ENCODE measurements at places on chromosomes 16 and 17.

- peak; percentile 43 for DNase-seq
Observed at GRCh38 chr17:66313995-66314659, 11.7 kb downstream of the PRKCA start.

DNA sequence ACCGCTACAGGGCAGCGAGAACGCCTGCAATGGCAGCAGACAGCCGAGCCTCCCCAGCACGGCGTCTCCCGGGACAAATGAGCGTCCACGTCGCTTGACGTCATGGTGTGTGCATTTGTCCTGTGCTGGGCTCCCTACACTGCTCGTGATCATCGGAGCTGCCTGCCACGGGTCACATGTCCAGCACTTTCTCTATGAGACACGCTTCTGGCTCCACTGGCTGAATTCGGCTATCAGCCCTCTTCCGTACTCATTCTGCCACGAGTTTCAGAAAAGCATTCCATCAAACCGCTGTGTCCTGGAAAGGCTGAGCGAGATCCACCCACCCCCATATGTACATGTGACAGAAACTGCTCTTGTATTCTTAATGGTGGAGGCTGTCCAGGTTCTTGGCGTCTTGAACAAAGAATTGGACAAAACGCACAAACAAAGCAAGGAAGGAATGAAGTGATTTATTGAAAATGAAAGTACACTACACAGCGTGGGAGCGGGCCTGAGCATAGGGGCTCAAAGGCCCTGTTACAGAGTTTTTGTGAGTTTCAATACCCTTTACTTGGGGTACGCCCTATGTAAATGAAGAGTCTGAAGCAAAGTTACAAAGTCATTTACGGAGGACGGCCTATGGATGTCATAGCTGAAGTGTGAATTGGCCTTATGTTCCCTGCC, 28.5 kb upstream of the SHCBP1 start:
- DNase-seq, result no peak

- DNase-seq, result no peak
Observed at GRCh38 chr17:307295-307691, 45.3 kb downstream of the RPH3AL start.

GRCh38 chr16:47371271-47372014, 89.4 kb downstream of the ITFG1 start:
- DNase-seq, result no peak

DNA sequence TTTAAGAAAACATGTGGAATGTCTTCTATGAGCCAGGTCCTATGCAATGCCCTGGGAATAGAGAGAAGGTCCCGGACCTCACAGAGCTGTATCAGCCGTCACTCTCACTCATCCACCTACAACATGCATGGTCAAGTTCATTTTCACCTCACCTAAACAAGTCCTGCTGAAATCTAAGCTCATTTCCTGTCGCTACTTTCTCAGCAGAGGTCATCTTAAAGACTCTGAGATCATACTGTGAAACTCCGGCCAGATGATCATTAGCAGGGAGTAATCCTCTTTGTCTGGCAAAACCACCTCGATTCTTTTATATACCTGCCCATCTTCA, 66.2 kb upstream of the LYRM9 start:
- no peak for DNase-seq

- peak; percentile 66 for DNase-seq
Observed at GRCh38 chr17:47253541-47254402, at the start of gene ITGB3. Gene ITGB3 (plus strand): TSS chr17:47253827. CDS start chr17:47253862, 35 bp downstream.

DNA sequence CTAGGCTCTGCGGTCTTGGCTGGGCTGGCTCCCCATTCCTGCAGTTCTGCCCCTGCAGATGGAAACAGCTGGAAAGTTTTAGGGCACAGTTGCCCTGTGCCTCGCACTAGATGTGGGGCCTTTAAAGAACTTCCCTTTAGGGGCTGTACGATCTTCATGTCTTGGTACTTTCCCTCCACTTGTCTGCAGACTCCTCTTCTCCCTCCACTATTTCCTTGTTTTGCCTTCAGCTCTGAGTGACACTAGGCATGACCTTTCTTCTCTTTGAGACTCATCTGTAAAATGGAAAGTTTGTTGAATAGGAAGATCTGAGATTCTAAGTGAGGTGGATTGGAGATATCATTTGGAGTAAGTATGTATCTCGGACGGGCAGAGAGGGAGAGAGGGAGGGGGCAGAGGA, 6.3 kb upstream of the TAC4 start:
- DNase-seq, result no peak

DNA sequence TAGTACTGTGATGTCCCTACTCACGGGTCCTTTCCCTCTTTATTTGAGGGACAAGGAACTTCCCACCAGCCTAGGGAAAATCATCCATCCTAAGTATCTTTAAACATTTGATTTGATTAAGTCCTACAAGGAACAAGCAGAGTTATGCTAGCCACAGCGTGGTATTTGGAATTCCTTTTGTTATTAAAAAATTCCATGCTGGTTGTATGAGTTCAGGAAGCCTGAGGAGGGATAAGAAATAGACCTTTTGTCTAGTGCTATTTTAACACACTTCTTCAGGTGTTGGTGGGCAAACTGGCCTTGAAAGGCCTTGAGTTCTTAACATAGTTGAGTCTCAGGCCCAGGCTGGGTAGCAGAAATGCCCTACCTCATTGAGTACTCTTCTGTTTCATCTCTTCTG, 105.4 kb upstream of the TBX2 start:
- no peak for DNase-seq

DNA sequence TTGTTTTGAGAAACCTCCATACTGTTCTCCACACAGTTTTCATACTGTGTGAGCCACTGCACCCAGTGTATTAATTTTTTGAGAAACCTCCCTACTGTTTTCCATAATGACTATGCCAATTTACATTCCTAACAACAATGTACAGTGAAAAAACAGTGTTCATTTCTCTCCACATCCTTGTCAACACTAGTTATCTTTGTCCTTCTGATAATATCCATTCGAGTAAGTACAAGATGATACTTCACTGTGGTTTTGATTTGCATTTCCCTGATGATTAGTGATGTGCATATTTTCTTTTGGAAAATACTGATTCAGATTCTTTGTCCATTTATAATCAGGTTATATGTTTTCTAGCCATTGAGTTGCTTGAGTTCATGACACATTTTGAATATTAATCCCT, 462.0 kb downstream of the CDH11 start:
- no peak for DNase-seq

GRCh38 chr17:35313875-35314409, 59.5 kb downstream of the SLFN11 start:
- DNase-seq, result no peak

- DNase-seq, result no peak
Observed at GRCh38 chr16:86479419-86479818, 30.9 kb upstream of the FOXF1 start.

DNA sequence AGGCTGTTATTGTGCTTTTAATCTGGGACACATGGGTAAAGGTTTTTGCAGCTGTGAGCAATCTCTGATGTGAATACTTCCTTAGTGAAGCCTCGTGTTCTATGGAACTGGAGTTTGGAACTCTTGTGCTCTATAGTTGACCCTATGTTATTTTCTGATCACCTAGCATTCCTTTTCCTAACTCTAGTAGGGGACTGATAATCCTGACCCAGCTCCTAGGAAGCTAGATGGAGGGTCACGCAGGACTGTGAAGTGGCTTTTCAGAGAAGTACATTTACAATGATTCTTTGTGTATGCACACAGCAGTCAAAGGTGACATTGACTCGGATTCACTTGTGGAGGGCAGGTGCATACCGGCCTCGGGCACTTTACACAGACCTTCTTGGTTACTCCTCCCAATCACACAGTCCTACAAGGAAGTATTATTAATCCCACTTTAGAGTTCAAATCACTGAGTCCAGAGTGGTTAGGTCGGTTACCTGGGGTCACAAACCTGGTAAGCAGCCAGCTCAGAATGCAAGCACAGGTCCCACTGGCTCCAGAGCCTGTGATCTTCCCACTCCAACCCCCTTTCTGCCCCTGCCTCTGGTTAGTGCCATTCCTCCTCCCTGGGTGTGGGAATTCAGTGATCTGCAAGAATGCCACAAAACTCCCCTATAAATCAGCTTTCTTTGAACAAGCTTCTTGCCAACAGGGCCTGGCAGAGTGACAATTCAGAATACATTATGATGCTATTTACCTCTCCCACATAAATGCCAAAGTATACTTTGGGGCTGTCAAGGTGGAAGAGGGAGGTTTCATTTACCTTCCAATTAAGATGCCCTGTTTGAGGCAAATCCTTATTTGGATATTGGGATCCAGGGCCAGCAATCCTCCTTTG, 7.1 kb downstream of the CHD9NB start:
- DNase-seq, result no peak

GRCh38 chr16:47054306-47054705, 80.8 kb upstream of the DNAJA2 start:
- DNase-seq, result no peak

DNA sequence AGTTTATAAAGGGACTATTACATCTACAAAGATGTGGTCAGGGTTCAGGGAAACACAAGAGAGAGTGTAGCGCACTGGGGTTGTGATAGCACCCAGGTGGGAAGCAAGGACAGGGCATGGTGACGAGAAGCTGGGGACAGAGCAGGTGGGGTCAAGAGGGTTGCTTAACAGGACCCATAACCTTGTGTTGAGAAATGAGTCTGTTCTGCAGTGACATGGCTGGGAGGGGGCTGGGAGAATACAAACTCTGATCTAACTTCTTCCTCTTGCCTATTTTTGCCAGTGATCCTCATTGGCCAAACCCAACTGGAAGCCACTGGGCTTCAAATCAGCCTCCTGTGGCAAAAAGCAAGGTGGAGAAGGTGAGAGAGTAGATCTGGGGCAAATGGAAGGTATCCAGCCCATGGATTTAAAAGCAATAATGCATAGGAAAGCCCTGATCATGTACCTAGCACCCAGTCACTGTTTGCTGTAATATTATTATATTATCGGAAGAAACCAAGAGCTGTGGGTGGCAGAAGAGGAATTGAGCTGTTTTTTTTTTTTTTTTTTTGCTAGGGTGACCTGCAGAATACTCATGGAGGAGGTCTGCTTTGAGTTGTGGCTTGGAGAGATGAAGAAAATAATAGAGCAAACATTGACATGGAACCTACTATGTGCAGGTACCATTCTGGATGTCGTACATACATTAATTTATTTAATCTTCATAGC, 76.9 kb upstream of the ZFHX3 start:
- DNase-seq, result no peak

DNA sequence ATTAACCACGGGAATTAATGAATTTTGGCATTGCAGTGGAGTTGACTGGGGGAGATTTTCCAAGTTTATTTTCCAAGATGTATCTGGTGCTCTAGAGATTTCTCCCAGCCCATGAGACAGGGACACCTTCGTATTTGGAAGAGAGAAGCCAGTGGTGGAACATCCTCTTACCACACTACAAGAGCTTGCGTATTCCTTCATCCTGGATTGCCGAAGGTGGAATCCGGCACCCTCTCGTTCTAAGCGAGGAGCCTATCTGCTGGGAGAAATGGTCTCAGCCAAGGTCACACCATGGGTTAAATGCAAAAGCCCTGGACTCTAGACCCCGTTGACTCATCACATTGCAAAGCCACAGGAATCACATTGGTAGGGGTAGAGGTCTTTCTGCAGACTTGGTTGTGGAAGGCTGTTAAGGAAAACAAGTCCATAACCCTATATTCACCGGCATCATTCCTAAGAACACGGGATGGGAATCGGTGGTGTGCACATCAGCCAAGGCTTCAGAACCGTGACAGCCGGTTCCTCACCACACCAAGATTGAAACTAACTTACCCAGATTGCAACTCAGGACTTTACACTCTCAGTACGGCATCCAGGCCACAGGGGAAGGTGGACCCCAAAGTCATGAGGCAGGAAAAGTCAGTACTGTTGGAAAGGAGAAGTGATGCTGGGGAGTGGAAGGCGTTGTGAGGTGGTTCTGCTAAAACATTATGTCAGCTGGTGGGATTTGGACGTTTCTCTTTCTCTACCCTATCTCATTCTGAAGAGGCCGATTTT, 259.8 kb downstream of the CPPED1 start:
- DNase-seq, result no peak

DNA sequence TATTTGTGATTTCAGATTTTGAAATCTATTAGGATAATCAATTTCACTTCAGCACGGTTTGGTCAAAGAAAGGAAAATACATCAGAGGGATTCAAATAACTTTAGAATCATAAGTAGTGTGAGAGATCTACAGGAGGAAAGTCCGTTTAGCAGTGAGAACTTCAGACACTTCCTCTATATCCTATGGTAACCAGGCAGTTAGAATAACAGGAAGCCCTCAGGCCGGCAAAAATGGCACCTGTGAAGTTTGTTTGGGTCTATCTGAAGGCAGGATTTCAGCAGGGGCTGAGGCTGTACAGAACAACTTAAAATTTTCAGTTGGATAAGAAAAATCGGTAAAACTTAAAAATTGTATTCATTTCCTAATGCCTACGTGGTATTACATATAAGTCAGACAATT, 24.9 kb downstream of the KCNJ16 start:
- DNase-seq, result no peak

DNA sequence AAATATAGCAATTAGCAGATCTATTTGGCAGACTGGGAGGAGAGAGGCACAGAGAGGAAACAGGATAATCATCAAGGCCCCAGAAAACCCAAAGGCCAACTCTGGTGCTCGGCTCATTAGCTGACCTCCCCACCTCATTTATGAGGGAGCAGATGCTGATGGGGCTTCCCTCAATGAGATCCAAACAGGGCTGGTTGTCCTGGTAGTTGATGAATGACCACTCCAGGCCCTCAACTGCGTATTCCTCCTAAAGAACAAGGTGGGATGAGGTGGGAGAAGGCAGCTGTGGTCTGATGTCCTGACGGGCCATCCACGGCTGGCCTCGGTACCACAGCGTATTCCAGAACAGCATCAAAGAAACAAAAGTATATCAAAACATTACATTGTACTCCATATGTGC, 20.8 kb downstream of the ZNHIT3 start:
- no peak for DNase-seq

- no peak for DNase-seq
Observed at GRCh38 chr17:81086789-81087551, 52.0 kb downstream of the BAIAP2 start.
